ENCODE measurements at places on chromosomes 2 and 18.

- DNase-seq, result no peak
Measured at GRCh38 chr2:224182498-224182897, 143.4 kb upstream of the SERPINE2 start.

- no peak for DNase-seq
Measured at GRCh38 chr2:200765995-200766660, 45.6 kb upstream of the BZW1 start.

DNA sequence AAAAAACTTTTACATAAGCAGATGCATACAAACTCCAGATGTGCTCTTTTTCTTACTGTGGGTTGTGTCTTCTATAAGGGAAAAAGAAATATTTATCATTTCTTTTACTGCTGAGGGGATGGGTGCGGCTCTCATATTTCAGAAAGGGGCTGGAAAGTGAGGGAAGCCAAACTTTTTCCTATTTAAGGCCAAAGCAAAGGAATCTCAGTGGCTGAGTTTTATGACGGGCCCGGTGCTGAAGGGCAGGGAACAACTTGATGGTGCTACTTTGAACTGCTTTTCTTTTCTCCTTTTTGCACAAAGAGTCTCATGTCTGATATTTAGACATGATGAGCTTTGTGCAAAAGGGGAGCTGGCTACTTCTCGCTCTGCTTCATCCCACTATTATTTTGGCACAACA is at the start of gene COL3A1:
Gene COL3A1, plus strand, starts transcription at position 210 of the 400 bp plus-strand sequence. Its CDS starts 117 bp downstream, at position 327.
- no peak for DNase-seq

DNA sequence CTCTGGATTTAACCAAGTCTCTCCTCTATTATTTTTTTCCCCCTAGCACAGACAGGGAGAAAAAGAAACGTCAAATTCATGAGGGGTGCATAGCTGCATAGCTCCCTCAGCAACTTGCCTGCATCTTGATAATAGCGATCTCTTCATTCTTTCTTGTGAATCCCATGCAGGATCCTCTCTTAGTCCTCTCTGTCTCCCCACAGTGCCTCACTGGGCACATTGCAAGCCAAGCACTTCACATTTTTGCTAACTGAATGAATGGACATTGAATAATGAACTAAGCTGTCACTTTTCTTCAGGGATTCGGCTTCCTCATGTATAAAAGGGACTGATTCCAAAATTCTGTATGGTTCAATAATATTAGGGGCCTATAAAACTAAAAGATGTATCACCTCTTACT is 2.9 kb upstream of the EPB41L3 start:
- DNase-seq, result no peak

- DNase-seq, result no peak
Measured at GRCh38 chr2:240401308-240401707, 34.2 kb upstream of the GPC1 start.

DNA sequence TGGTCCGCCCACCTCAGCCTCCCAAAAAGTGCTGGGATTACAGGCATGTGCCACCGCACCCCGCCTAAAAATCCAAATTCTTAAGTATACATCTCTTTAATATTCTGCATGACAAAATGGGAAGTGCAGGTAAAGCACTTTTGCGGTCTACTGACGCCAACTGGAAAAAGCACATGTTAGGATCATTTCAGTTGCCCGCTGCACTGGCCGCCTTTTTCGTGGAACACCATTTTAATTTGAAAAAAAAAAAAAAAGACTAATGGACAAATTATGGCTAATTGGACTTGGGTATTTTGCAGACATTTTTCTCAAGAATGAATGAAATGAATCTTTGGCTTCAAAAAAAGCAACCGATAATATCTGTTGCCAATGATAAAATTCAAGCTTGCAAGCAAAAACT is 129.3 kb upstream of the GPC1 start:
- no peak for DNase-seq

DNA sequence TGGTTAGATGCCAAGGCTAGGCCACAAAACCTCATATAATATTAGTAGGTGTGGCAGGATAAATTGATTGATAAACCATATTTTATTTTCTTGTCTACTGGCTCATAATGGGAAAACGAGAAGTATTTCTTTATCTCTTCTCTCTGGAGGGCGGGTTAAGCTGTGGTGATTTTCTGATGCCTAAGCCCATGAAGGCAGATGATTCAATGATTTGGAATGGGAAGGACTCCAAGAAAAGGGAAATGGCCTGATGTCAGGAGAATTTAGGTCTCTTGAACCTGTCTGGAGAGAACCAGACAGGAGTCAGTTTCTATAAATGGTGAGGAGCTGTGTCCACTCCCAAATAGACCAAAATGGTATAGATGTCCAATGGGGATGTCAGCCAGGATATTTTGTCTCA is 18.7 kb upstream of the MAP4K3 start:
- DNase-seq, result no peak

- DNase-seq, result no peak
Measured at GRCh38 chr2:47277987-47278386, 122.9 kb upstream of the STPG4 start.

DNA sequence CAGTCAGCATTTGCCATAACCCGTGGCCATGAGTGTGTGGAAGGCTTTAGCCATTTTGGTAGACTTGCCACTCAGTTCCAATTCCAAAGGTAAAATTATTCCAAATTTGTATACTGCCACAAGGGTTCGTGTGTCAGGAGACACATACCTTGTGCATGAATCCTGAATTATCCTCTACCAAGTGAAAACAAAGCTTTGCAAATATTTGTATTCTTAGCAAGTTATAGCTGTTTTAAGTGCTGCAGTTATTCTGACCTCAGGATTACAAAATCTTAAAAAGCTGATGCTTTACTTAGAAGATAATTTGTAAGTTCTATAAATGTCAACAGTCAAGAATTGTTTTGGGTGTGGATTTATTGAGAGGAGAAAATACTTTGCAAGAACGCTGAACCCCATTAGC is 100.6 kb downstream of the ANTXR1 start:
- no peak for DNase-seq

- DNase-seq, result no peak
Measured at GRCh38 chr2:131588152-131588873, 60.6 kb downstream of the CCDC74A start.

- DNase-seq, result no peak
Measured at GRCh38 chr2:47560107-47560819, 157.3 kb downstream of the MSH2 start.

GRCh38 chr2:97718942-97719341 is 5.6 kb downstream of the ZAP70 start:
- no peak for DNase-seq

- DNase-seq, result no peak
Measured at GRCh38 chr2:163419000-163419830, 316.6 kb downstream of the FIGN start.

- DNase-seq, result no peak
Measured at GRCh38 chr18:48990481-48991318, 39.9 kb upstream of the SMAD7 start.

DNA sequence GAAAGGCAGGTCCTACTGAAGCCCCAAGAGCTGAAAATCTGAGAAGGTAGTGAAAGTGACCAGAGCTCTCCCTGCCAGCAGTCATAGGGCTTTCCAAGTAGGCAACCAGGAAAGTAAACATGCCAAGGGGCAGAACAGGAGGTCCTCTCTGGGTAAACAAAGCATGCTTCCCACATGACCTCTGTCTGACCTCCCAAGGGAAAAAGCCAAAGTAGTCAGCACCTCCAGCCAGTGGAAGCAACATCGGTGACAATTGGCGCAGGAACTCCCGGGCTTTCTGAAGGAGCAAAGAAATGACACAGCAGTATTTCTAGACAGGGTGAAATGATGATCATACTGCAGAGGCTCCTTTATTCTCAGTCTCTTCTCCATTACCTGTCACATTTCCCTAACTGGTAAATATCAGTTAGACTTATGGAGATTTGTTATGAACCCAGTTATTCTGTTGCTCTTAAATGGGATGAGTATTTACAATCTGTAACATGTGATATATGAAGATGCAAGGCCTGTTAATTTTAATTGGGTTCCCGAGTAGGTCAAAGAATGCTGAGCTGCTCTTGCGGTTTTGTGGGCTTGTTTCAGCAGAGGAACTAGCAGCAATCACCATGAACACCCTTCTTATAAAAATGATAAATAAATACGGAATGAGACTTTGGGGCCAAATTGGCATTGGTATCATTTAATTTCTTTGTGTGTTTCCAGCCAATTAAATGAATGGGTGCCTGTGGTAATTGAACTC is 321.0 kb downstream of the RND3 start:
- no peak for DNase-seq

GRCh38 chr2:228917220-228917619 is 353.9 kb downstream of the PID1 start:
- no peak for DNase-seq

- DNase-seq, result no peak
Measured at GRCh38 chr18:29501952-29502351, 1325.0 kb upstream of the CDH2 start.

DNA sequence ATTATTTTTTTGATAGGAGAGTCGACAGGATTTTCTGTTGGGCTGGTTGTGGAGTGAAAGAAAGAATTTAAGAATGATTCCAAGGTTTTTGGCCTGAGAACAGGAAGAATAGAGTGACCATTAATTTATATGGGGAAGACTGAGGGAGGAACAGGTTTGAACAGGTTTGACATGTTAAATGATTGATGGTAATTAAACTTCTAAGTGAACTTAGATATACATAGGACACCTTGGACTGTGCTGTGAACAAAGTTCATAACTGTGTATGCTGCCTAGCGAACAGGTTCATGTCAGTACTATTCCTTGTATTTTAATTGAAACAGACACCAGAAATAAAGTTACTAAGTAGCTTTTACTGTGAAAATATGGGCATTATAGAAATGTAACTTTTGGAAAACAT is 212.0 kb downstream of the SPAG16 start:
- DNase-seq, result no peak

DNA sequence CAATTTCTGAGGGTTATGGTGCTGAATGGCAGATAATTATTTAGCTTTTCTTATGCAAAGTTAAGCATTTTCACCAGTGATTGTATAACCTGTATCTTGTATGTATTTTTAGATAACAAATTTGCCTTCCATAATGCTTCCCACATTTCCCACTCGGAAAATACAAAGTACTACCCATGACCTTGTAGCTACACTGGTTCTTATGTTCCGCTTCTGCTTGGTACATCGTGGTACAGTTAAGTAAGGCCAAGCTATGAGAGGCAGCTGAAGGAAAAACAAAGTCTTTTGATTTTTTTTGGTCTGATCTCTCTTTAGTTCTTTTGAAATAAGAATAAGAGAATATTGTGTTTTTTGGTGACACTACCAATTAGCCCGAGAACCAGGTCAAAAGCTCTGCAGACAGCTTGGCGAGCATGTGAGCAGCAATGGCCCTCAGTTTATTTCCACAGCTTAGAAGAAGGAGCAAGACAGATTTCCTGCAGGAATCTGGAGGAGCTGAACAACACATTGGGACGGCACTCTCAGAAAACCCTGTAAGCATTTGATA is 26.8 kb downstream of the SH3YL1 start:
- DNase-seq, result no peak

DNA sequence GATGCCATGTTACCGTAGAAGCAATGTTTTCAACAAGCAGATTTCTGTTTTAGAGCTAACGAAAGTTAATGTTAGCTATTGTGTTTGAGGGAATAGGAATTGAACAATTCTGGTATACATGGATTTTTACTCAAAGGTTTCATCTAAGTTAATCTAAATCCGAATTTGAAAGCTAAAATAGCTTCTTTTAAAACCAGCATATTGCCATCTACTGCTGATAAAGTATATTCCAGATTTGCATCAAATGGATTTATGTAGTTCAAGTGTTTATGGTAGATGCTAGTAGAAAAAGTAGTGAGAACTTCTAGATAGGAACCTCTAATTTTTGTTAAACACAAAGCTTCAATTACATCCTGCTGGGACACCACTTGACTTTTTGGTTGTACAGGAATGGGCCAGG is 1569.5 kb upstream of the NXPH2 start:
- DNase-seq, result no peak

DNA sequence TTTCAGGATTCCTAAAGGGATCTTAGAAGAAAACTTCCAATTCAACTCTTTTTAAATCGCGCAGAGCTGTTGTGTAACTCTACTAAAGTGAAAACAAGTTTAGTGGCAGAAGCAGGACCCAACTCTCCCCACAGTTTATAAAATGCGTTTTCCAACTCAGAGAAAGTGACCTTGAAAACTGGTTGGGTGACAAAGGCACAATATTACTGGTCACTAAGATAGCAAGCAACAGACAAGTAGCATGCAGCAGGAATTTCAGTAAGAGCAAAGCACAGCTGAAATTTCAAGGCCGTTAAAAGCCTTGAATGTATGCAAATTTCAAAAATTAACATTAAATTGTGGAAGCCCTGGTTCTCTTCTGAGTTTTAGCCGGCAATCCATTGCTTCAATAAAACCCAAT is 66.9 kb downstream of the STK39 start:
- DNase-seq, result no peak

- DNase-seq, result no peak
Measured at GRCh38 chr2:72956936-72957335, 39.6 kb downstream of the EMX1 start.

- no peak for DNase-seq
Measured at GRCh38 chr2:66440708-66441497, 6.0 kb downstream of the MEIS1 start.

DNA sequence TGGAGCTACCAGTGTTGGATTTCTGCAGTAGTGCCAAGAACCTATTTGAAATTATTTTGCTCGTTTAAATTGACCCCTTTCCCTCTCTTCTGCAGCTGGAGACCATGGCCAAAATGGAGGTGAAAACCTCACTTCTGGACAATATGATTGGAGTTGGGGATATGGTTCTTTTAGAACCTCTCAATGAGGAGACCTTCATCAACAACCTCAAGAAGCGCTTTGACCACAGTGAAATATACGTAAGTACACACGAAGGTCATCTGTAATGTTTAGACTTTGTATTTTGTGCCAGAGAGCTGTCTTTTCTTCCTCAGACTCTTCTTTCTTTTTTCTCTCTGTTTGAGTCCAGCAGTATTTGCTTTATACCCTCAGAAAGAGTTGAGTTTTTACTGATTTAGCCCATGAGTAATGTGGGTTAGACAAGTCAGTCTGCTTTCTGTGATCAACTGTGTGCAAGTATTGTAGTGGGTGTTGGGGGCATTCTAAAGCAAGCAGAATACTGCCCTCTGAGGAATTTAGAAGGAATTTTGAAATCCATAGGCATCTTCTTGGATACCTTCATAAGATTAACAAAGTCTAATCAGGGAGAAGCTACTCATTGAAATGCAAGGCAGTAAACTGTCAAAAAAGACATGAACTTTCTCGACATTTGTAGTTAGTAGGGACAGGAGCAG is 31.7 kb downstream of the MYO1B start:
- no peak for DNase-seq

DNA sequence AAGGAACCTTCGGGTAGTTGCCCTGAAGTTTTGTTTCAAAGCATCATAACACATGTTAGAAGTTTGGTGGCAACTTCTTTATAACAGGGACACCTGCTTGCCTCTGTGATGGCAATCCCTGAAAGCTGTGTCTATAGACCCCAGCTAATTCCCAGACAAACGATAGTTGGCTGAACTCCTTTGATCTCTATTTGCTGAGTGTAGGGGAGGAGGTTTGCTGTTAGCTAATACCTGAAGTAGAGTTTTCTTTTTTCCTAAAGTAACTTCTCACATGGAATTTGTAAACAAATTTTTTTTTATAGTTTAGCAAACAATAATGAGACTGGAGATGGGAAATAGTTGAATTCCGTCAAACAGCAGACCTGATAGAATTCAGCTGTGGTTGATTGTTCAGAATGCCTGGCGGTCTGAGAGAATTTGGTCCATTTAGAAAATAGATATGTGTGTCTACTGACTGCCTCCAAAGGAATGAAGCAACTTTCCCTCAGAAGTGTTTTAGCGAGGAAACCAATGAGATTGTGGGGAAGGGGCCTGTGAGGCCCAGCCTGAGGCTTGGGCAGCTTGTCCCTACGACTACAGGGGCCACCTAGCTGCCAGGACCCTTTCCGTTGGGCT is 123.5 kb upstream of the EPAS1 start:
- DNase-seq, result no peak

All from activated CD4-positive, CD25-positive, alpha-beta regulatory T cell treated with anti-CD3 and anti-CD28 coated beads, Interleukin-2, amount 50 U/mL, for 72 hours (primary cell).